Thoracic aorta (tissue), 2 donors: ENCODE measurements at places on chromosomes 3 and 15.

GRCh38 chr3:114650808-114651207, 357.0 kb downstream of the TIGIT start:
- no peak for DNase-seq

GRCh38 chr15:74208496-74208895, 5.9 kb upstream of the STRA6 start:
- no peak for DNase-seq

GRCh38 chr15:57432141-57432741, 55.9 kb downstream of the CGNL1 start:
- no peak for DNase-seq

DNA sequence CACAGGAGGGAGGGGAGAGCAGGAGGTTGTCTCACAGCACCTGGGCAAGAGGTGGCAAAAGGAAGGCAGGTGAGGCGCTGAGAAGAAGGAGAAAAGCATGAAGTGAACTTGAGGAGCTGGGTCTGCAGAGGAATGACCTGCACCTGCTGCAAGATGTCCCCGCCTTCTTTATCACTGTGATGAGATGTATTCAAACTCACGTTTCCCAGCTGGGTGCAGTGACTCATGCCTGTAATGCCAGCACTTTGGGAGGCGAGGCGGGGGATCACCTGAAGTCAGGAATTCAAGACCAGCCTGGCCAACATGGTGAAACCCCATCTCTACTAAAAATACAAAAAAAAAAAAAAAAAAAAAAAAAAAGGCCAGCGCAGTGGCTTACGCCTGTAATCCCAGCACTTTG, 22.2 kb upstream of the ZNF710 start:
- no peak for DNase-seq

DNA sequence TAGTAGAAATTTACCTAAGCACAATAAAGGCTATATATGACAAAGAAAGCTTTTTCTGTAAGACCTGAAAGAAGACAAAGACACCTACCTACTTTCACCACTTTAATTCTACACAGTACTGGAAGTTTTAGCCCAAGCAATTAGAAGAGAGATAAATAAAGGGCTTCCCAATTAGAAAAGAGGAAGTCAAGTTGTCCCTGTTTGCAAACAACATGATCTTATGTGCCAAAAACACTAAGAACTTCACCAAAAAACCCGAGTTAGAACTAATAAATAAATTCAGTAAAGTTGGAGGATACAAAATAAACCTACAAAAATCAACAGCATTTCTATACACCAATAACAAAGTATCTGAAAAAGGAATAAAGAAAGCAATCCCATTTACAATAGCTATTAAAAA, 190.9 kb downstream of the NR2F2 start:
- no peak for DNase-seq

DNA sequence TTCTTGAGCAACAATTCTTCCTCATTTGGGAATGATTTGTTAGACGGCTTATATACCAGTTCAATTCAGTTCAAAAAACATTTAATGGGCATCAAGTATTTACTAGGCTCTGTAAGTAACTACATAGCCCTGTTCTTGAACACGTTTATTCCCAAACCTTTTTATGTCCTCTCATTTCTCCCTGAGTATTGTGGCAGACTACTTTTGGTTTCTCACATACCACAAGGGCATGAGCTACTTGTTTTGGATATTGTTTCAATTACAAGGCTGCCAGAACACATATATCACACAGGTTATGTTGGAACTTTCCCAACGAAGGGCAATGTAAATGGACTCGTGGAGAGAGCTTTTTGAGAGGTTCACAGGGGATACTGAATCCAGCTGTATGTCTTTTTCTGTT, 363.8 kb upstream of the NAALADL2 start:
- DNase-seq = no peak
